D721Med (cell line): ENCODE measurements at places on chromosomes 4 and X.

DNA sequence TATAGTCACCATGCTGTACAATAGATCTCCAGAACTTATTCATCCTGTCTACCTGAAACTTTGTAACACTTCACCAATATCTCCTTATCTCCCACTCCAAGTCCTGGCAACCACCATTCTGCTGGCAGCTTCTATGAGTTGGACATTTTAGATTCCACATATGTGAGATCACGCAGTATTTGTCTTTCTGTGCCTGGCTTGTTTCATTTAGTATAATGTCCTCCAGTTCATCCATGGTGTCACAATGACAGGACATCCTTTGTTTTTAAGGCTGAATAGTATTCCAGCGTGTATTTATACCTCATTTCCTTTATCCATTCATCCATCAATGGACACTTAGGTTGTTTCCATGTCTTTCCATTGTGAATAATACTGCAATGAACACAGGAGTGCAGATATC is 198.7 kb downstream of the QDPR start:
- no peak for DNase-seq

DNA sequence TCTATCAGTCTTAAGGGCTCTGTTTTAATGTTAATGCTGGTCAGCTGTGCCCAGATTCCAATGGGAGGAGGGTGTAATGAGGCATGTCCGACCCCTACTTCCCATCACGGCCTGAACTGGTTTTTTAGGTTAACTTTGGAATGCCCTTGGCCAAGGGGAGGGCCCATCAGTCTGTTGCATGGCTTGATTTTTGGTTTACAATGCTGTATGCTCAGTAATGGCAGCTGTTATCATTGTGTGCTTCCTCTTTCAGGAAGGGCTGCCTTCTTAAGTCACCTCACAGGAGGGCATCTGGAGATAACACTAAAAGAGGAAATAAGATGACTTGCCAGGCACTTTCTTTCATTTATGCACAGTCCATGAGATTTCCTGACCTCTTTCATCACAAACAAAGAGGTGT is 36.3 kb downstream of the ATXN3L start:
- no peak for DNase-seq

- DNase-seq = no peak
These were observed 1606.7 kb upstream of the AGA start for GRCh38 chr4:179048839-179049453.

DNA sequence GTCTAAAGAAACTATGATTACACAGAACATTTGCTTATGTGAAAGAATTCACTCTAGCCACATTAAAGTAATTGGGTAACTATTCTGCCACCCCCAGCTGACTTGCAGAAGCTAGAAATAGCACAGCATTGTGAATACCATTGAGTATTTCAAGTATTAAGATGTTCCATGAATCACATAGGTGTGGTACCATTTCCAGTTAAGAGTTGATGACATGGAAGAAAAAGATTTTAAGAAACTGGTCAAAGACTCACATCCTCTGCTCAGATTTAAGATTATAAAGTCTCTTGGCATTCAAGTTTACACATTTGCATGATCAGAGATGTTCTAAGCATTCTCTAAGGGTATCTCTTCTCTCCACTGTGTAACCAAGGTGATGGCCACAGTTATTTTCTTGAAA is 287.5 kb downstream of the CAMK2D start:
- no peak for DNase-seq

- DNase-seq = no peak
These were observed 14.1 kb downstream of the HTRA3 start for GRCh38 chr4:8283631-8284121.

DNA sequence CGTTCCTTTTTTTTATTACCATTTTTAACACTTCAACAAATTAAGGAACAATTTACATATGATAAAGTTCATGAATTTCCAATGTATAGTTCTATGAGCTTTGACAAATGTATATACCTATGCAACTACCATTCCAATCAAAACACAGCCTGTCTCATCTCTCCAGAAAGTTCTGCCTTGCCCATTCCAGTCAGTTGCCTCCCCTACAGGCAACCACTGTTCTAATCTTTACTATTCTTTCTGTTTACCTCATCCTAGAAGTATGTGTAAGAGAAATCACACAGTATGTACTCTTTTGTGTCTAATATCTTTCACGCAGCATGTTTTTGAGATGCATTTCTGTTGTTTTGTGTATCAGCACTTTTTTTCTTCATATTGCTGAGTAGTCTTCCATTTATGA is 224.9 kb downstream of the KIT start:
- DNase-seq = no peak

DNA sequence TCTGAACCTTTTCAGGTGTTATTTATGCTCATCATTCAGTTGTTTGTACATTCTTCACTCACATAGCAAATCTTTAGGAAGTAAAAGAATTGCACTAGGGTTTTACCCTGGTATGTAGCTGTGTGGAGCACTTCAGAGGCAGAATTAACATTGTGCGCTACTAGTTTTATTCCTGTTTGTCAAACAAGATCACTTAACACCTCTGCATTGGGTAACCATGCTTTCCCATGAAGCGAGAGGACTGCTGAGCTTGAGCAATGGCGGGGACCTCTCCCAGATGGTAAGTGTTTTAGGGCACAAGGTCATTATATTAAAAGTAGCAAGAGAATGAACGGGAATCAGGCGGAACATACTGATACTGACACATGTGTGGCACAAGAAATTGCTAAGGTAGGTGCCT is 59.2 kb downstream of the SHROOM3 start:
- no peak for DNase-seq
